ENCODE measurements at places on chromosomes 3 and 15.

GRCh38 chr15:69798481-69799250 is 299.1 kb downstream of the TLE3 start:
- peak; percentile 18 for DNase-seq

DNA sequence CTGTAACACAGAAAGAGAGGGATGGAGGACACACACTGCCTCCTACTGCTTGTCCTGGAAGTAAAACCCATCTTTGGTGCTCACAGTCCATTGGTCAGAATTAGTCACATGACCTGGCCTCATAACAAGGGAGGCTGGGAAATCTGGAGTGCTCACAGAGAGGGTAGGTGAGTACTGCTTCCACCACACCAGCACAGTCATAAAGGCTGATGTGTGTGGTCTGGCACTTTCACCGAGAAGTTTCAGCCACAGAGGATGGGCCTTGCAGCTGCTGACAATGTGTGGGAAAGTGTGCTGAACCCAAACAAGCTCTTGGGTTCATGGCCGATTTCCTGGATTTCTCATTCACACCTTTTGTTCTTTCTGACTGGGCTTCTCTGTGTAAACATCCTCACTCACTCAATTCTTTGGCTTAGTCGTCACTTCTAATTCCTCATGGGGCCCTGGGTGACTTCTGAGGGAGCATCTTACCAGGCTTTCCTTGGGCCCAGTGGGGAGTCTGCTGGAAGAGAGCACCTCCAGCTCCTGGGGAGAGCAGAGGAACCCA is 100.7 kb downstream of the ASB7 start:
- no peak for DNase-seq

GRCh38 chr3:156040041-156040440 is 80.3 kb upstream of the KCNAB1 start:
- no peak for DNase-seq

- no peak for DNase-seq
Measured at GRCh38 chr3:151903501-151903991, 30.1 kb downstream of the SUCNR1 start.

GRCh38 chr3:126816986-126817777 is 113.1 kb downstream of the CHCHD6 start:
- DNase-seq = peak; percentile 12

DNA sequence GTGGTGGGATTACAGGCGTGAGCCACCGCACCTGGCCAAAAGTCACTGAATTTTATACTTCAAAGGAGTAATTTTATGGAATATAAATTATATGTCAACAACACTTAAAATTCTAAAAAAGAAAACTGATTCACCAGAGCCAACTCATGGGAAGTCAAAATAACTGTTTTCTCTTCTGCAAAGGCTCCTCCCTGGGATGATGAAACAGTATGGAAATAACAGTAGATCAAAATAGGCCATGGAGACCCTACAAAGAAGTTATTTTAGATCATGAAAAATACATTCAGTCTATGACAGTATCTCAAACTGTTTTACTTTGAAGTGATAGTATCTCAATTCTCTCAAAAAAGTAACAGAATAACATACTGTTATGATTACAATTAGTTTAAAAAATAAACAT is 102.7 kb downstream of the IGSF11 start:
- no peak for DNase-seq

DNA sequence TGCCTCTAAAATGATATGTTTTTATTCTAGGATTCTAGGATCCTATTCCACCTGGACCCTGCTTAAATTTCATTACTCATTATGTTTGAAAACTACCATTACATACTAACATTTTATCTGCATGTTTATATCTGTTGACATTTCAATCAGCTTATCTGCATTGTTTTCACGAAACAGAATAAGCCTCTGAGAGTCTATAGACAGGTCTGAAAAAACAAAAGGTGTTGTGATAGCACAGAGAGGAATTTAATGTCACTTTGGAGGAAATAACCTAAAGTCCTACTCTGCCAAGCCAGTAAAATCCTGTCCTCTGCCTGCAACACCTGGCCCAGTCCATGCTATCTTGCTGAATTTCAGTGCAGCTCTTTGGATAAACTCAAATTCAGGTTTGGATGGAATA is 315.2 kb downstream of the ZBTB20 start:
- no peak for DNase-seq

DNA sequence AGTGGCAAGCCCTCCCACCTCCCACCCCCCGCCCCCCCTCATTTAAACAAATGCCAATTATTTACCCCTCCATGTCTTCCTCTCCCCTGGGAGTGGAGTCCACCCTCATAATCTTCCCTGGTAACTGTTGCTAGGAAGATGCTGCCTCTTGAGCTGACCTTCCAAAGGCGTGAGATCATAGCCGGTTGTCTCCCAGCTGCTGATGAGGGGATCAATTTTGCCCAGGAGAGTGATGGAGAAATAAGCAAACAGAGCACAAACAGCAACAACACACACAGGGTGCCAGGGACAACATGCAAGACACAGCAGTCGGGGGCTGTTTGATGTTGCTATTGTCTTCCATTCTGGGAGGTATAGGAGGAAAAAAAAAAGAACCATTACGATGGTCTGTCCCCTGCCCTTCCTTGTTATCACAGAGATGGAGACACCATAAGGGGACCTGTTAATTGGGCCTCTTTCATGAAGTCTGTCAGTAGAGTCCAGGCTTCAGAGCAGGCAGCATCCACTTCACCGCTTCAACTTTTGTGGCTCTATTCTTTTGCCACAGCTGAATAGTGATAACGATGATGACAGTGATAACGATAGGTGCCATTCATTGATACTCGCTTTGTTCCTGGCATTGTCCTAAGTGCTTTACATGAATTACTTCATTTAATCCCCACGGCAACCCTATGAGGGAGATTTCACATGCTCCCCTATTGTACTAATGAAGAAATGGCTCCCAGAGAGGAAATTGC is 76.9 kb upstream of the RGMA start:
- no peak for DNase-seq

- no peak for DNase-seq
Measured at GRCh38 chr3:15616053-15616452, 14.5 kb downstream of the BTD start.

- DNase-seq = no peak
Measured at GRCh38 chr15:89327113-89327512, 7.5 kb downstream of the POLG start.

- no peak for DNase-seq
Measured at GRCh38 chr3:185270956-185271332, 17.1 kb upstream of the EHHADH start.

DNA sequence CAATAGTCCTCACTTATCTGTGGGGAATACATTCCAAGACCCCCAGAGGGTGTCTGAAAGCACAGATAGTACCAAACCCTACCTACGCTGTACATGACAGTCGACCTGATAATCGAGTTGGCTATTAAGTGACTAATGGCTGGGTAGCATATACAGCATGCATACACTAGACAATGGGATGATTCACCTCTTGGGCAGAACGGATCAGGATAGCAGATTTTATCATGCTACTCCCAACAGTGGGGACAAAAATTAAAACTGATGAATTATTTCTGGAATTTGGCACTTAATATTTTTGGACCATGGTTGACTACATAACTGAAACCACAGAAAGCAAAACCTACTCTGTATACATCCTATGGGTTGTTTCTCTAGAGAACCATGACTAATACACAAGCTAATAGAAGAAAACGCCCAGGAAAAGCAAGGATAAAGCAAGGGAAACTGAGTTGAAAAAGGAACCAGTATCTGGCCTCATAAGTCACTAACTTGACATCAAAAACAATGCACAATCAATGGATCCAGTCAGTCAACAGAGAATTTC is 15.5 kb downstream of the ATG3 start:
- no peak for DNase-seq

DNA sequence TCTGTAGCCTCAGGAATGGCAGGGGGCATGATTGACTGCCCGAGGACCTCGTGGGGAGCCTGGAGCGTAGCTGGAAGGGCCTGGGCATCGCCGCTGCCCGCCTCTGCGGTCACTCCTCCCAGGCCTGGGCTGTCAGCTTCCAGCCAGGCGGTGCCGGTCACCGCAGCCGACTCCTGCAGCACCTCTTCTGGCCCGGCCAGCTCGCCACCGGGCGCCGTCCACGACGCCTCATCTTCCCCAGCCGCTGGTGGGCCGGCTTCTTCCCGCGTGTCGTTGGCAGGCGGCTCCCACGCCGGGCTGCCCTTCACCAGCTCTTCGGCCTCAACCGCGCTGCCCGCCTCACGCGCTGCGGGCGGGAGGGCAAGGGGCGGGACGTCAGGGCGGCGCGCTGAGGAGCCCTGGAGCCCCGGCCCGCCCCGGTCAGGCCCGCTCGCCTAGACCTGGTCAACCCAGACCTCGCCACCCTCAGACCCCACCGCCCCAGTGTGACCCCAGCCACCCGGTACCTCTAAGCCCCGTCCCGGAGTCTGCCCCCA is 1.0 kb downstream of the CSPG5 start:
- DNase-seq = no peak

DNA sequence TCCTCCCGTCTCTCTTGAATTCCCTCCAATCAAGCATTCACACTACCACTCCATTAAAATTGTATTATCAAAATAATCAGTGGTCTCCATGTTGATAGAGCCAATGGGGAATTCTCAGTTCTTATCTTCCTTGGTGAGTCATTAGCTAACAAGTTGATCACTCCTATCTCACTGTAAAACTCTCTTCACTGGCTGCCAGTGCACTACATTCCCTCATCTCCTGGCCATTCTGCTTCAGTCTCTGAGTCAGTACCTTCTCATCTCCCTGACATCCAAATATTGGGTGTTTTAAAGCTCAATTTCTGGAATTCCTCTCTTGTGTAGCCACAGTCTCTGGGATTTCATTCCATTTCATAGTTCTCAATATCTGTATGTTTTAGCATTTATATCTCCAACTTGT is 175.2 kb downstream of the ALDH1A2 start:
- no peak for DNase-seq

DNA sequence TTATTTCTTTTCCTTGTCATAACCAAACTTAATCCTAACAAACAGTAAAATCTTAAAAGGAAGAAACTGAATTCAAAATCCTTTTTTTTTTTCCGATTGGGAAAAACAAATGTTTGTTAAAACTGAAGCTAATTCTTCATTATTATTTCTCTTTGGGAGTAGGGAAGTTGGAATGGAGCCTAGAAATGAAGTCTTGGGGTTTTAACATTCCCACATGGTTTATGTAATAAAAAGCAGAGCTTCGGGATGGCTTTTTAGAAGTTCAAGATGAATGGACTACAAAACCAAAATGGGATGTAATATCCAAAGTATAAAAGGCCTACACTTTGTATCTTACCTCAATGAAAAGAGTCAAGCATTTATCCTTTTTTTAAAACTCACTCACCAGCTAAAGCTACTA is 189.0 kb upstream of the TMC3 start:
- no peak for DNase-seq

GRCh38 chr15:44792715-44793114 is 56.4 kb downstream of the TRIM69 start:
- DNase-seq = no peak

DNA sequence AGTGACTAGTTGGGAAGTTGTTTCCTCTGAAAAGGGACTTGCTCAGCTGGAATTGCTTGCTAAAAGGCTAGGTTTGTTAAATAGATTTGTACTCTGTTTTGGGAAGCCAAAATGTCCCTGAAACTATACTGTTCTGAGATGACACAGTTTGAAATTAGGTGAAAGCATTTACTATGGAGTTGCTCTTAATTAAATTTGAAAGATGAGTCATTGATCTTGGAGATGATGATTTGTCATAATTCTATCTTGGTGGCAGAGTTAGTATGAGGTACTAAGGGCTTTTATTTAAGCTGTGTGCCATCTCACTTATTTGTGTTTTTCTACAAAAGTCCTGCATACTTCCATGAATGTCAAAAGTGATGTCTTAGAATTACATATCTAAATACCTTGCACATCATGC is 320.9 kb downstream of the PTPRG start:
- no peak for DNase-seq

GRCh38 chr3:81419228-81419627 is 342.2 kb downstream of the GBE1 start:
- no peak for DNase-seq

- DNase-seq = no peak
Measured at GRCh38 chr3:88168171-88168570, 18.4 kb downstream of the C3orf38 start.

GRCh38 chr3:126459763-126460127 is 15.9 kb downstream of the ZXDC start:
- no peak for DNase-seq

DNA sequence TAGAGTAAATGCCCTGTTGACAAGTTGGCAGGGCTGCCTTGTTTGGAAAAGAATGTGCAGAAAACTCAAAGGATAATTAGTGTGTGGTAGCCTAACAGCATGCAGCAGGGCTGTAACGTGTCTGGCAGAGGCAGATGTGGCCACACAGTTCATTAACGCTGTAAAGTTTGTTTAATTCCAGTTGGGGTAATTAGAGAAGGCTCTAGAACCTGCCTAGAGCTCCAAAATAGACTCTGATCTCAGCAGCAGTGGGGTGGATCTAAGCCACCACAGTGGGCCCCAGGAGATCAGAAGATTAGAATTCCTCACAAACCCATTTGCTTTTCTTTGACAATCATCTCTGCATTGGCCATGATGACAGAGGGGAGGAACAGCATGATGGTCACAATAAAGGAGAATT is 65.1 kb upstream of the LEKR1 start:
- no peak for DNase-seq

GRCh38 chr15:56806148-56806536 is 72.8 kb upstream of the ZNF280D start:
- DNase-seq = no peak

GRCh38 chr15:79756365-79756764 is 140.4 kb downstream of the MTHFS start:
- no peak for DNase-seq

GRCh38 chr15:48851956-48852355 is 26.0 kb upstream of the EID1 start:
- DNase-seq = no peak

GRCh38 chr3:21417991-21418390 is 333.0 kb downstream of the ZNF385D start:
- no peak for DNase-seq

GRCh38 chr15:92062505-92062904 is 209.0 kb downstream of the SLCO3A1 start:
- no peak for DNase-seq

GRCh38 chr3:124032311-124032880 is 40.5 kb upstream of the ROPN1 start:
- DNase-seq = peak; percentile 58

GRCh38 chr3:119575507-119575906 is 3.8 kb upstream of the ADPRH start:
- DNase-seq = no peak

- peak; percentile 5 for DNase-seq
Measured at GRCh38 chr15:56886363-56886931, 32.0 kb upstream of the TCF12 start.

- DNase-seq = no peak
Measured at GRCh38 chr3:126098391-126098858, 14.5 kb upstream of the SLC41A3 start.

Measured in dorsolateral prefrontal cortex (tissue), 122 donors.